Activated T-helper 1 cell treated with Interleukin-2 at 50 U/mL for 16 hours (primary cell): ENCODE measurements at places on chromosomes 11 and 22.

DNA sequence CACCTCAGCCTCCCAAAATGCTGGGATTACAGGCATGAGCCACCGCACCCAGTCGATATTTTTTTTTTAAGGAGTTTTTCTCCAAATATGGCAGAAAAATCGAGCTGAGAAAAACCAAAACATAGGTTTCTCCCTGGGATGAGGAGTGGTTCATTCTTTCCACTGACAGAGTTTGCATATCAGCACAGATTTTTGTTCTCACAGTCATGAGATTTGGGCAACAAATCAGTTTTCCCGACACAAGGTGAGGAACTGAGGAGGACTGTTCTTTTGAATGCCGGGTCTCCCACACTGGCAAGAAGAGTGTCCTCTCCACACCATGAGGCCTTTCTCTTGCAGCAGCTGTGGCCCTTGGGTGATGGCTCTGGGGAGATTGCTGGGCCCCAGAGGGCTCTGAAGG lies 3.8 kb upstream of the EHD1 start:
- DNase-seq: no peak

DNA sequence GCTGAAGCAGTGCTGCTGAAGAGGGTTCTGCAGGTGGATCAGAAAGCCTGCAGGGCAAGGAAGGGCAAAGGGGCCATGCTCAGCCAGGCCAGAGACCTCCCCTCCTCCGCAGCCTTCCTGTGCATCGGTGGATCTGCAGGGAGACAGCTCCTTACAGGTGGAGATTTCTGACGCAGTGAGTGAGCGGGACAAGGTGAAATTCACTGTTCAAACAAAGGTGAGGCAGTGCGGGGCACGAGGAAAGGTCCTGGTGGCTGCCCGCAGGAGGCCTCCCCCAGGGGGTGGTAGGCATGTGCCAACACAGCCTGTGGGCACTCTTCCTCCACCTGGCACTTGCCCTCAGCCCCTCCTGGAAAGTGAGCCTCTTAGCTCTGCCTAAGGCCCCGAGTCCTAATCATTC lies 8.6 kb downstream of the CFL1 start:
- DNase-seq: no peak

- no peak for DNase-seq
These were observed 52.8 kb upstream of the APOA1 start for GRCh38 chr11:116890193-116890592.

DNA sequence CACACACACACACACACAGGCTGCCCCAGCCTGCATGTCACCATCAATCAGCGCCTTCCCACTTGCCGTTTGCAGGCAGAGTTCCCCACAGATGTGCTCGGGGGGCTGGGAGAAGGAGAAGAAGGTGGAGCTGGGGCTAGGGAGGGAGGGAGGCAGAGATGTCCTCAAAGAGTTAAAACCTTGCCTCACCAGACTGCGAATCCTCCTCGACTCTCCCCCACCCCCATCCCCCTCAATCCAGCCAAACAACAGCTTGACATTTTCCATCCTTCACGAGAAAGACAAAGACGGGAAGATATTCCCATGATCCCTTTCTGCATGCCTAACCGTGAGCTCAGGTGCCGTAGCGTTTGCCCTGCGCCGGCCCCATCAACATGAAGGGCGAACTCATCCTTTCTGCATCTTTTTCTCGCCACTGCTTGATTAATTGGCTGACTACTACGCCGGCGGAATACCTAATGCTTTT lies 365.5 kb downstream of the MIAT start:
- no peak for DNase-seq

- DNase-seq: peak; percentile 35
These were observed 540 bp downstream of the PPARA start for GRCh38 chr22:46150655-46151477.

DNA sequence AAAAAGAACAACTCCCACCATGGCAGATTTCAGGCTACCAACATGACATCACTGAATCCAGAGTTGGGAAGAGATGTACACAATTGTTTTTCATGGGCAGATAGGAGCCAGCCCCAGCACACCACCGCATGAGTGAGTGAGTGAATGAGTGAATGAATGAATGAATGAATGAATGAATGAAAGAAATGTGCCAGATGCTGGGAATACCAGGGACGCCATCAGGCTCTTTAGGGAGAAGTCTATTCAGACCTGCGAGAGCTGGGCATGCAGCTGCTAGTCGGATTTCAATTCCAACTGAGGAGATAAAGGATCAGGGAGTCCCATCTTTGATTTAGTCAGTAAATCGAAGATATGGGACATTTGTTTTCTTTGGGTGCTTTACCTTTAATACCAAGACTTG lies 15.3 kb upstream of the FAM83F start:
- no peak for DNase-seq

DNA sequence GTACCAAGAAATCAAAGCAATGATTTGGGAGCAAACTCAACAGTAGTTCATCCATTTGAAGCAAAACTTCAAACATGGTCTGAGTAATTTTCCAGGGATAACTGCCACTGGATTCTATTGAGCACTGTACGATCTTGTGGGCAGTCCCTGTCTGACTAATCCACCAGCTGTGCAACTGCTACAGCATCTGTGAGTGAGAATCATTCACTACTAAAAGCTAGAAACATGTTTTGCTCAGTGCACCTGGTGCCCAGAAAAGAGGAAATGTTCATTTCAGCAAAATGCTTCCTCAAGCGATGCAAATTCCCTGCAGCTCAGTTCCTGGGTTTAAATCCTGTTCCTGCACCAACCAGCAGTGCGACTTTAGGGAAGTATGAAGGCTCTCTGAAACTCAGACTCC lies 1077.9 kb downstream of the DLG2 start:
- no peak for DNase-seq

DNA sequence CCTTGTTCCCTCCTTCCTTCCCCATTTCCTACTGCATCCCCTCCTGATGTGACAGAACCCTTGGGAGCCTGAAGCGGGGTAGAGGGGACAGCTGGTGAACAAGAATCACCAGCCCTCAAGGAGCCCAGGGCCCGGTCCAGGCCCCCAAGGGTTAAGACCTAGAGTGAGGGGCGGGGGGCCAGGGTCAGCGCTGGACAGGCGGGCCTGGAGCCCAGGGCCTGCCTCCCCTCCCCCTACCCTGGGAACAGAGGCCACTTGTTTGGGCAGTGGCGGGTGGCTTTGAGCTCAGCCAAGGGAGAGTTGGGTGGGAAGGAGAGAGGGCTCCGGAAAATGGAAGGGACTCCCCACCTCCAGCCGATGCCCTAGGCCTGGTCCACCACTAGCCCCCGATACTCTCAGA lies 2.1 kb downstream of the ARAP1 start:
- DNase-seq: no peak

- DNase-seq: no peak
These were observed 49.6 kb downstream of the COMMD9 start for GRCh38 chr11:36239636-36240035.

- no peak for DNase-seq
These were observed 179.0 kb downstream of the SNX19 start for GRCh38 chr11:130737041-130737830.

DNA sequence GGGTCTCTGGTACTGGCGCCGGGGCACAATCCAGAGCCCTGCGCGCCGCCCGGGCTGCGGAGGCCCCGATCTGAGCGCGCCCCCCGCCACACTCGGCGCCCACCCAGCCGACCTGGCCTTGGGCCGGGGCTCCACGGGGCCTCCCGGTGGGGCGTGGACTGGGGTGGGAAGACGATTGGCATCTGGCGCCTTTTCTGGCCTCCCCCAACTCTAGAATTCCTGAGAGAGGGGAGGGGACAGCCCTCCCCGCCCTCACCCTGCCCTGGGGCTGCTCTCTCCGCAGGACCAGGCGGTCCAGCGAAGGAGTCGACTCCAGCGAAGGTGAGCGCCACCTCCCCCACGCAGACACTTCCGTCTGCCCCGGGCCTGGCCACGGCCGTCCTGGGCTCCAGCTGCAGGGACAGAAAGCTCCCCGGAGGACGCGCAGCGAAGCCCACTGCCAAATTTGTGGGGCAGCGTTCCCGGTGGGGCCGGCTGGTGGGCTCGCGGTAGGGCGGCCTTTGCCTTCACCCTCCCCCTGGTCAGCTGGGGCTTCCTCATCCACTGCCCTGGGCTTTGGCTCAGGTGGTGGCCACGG lies 593 bp downstream of the SSH3 start:
- no peak for DNase-seq

DNA sequence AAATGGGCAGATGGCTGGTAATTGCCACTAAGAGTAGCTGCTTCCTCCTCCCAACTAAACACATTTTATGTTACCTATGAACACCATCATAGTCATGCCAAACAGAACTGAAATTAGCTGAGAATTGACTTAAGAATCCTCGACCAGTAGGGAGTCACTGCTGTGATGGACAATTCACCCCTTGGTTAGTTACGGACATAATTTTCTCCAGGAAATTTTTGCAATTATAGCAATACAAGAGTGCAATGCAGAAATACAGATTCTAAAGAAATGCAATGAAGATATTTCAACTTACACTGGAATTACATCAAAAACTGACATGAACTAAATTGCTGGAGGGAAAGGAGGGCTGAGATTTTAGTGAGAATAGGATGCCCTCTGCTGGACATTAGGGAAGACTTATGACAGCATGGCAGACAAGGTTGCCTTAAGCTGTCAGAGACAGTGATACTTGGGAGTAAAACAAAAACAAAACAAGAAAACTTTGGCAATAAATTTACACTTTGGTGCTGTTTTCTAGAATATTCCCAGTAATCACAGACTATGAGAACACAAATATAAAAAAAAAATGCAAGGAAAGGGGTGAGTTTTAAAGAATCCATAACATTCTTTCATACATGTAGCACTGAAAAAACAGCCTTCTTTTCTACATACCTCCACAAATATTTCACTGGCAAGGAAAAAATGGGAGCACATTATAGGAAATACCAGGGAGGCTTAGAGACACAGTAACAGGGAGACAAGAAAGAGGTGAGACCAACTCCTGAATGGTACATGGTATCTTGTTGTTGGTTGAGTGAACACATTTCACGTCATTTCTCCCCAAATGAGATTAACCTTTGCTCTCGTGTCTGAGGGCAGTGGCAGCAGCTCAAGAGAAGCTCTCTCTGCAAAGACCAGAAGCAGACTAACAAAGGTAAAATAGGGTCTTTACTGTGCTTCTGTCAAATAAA lies 11.2 kb upstream of the PPP2R1B start:
- no peak for DNase-seq

DNA sequence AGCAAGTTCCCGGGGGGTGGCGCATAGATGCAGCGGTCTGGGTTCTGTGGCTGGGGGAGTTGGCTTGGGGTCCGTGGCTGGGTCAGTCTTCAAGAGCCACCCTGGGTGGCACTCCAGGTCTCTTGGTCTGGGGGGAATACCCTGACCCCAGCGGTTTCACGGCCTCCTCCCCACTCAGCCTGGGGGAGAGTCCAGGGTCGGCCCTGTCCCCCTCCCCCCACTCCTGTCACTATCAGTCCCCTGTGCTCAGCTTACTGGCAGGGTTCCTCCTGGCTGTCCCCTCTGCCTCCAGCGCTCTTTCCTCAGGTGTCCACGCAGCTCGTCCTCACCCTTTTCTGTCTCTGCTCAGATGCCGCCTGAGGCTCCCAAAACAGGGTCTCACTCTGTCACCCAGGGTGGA lies 68.5 kb upstream of the PARVG start:
- no peak for DNase-seq

GRCh38 chr11:55969845-55970244 lies at the start of gene OR10AG1:
TSS of gene OR10AG1 (minus strand) at chr11:55969945. CDS start at chr11:55969907, 38 bp downstream.
- no peak for DNase-seq

DNA sequence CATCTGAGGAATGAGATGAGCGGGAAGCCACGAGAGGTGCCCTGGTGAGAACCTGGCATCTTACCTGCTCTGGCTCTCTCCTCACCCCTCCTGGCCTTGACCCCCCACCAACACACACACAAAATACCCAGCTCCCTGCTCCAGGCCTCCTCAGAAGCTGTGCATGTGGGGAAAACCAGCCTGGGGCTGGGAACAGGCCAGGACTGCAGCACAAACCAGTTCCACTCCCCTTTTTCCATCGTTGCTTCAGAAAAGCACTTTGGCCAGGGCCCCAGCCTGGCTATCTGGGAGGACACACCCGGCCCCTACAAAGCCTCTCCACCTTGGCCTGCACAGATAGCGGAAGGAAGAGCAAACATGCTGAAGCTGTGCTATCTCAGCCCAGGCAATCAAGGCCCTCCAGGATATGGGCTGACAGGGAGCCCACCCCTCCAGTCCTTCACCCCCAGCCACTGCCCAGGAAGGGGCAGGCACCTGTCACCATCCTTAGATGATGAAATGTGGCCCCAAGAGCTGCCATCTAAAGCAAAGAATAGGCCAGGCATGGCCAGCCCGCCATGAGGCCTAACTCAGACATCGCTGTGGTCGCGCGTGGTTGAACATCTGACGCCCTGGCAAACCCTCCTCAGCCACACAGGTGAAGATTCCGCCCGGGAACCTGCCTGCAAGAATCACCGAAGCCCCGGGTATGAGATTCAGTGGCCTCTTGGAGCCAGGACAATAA lies 35.4 kb downstream of the PISD start:
- DNase-seq: no peak

DNA sequence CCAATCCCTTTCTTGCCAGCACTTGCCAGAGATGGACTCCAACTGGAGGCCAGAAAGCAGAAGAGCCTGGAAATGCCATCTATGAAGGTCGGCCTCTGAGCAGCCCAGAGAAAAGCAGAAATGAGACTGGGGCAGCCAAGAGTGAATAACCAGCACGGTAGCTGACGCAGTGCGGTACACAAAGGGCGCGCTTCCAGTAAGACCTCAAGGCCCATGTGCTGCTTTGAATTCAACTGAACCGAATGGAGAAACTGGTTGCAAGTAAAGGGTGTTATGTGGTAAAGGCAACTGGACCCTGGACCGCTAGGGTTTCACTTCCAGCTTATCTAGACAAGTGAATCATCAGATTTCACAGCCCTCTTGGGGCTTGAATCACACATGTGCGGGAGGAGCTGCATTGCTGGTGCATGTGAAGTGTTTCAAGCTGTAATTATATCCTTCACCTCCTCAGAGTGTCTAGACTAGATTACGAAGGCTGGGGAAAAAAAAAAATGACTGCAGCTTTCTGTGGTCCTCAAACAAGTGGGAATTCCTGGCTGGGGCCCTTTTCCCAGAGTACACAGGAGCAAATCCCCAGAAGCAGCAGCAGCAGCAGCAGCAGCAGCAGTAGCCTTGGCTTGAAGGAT lies 128.9 kb downstream of the CCDC34 start:
- no peak for DNase-seq

DNA sequence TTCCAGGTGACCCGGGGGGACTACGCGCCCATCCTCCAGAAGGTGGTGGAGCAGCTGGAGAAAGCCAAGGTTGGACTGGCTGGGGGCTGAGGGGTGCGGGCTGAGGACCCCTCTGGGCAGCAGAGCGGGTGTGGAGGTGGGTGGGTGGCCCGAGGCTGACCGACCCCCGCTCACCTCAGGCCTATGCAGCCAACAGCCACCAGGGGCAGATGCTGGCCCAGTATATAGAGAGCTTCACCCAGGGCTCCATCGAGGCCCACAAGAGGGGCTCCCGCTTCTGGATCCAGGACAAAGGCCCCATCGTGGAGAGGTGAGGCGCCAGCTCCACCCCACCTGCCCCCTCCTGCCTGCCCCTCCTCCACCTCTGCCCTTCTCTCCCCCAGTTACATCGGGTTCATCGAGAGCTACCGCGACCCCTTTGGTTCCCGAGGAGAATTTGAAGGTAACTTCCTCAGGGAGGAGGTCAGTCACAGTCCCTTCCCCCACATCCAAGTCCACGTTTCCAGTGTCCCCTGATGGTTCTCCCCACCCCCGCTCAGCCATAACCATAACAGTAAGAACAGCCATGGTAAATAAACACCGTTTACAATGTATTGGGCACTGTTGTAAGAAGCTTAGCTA lies 11.2 kb downstream of the DPP3 start:
- no peak for DNase-seq

- no peak for DNase-seq
These were observed 106.9 kb downstream of the SYN3 start for GRCh38 chr22:32951076-32951806.
